ENCODE measurements at places on chromosomes 16 and 17.

DNA sequence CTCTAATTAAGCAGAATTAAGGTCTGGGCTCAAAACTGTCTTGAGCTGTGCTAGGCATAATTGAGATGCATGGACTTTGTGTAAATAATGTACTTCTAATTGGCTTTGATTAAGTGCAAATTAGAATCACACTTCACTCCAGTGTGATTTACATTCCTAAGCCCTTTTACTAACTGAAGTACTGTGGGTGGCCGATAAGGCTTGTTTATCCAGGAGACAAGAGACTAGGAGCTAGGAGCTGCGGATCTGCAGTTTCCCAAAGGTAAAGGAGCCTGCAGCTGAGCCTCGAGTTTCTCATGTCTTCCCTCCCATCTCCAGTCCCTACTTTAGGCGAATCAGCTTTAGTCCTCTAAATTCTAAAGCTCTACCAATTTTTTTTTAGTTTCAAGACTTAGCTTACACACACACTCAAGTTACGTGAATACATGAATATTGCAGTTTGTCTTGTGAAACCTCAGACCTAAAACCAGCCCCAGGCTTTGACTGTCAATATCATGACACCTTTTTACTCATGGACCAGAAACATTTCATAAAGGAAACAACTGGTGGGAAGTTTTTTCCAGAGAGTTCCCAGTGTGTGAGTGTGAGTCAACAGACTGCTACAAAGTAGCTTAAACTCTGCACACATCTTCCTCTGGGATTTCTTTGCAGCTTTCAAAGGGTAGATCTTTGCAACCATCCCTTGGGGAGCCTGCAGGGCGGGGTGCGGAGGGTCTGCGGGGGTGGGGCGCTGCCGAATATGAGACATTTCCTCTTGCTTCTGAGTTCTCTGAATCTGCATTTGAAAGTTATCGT is 113.9 kb upstream of the TBX2 start:
- DNase-seq, result peak; percentile 12

DNA sequence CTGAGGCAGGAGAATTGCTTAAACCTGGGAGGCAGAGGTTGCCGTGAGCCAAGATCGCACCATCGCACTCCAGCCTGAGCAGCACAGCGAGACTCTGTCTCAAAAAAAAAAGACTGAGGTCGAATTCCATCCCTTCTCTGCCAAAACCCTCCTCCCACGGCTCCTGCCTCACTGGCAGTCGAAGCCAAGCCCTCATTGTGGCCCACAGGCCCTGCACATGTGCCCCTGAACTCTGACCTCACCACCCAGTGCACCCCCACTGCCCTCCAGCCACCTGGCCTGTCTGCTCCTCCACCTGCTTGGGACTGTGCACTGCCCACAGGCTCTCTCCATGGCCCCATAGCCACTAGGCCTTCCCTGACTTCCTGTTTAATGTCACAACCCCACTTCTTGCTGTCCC is 7.0 kb downstream of the MYO15A start:
- no peak for DNase-seq

- no peak for DNase-seq
Measured at GRCh38 chr16:50011707-50012106, 13.3 kb upstream of the CNEP1R1 start.

GRCh38 chr17:4118015-4118743 is 24.7 kb downstream of the ZZEF1 start:
- no peak for DNase-seq

- DNase-seq, result no peak
Measured at GRCh38 chr17:77666462-77666861, 292.0 kb upstream of the TNRC6C start.

- DNase-seq, result no peak
Measured at GRCh38 chr16:60206516-60206915, 1472.4 kb upstream of the GOT2 start.

- DNase-seq, result no peak
Measured at GRCh38 chr17:80868022-80868609, 123.5 kb upstream of the CHMP6 start.

- DNase-seq, result no peak
Measured at GRCh38 chr17:15966879-15967248, 21.9 kb downstream of the ADORA2B start.
